ENCODE measurements at places on chromosomes 3 and 15.

DNA sequence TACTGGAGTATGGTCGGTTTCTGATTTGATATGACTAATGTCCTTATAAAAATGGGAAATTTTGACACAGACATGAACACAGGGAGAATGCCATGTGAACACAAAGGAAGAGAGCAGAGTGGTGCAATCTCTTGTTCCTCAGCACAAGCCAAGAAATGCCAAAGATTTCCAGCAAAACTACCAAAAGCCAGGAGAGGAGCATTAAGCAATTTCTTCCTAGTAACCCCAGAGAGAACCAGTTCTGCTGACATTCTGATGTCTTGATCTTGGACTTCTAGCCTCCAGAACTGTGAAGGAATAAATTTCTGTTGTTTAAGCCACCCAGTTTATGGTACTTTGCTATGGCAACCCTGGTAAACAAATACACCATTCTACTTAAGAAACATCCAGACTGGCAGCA is 227.8 kb upstream of the MRPL3 start:
- no peak for DNase-seq

- no peak for DNase-seq
Measured at GRCh38 chr3:976006-976405, 116.8 kb upstream of the CNTN6 start.

DNA sequence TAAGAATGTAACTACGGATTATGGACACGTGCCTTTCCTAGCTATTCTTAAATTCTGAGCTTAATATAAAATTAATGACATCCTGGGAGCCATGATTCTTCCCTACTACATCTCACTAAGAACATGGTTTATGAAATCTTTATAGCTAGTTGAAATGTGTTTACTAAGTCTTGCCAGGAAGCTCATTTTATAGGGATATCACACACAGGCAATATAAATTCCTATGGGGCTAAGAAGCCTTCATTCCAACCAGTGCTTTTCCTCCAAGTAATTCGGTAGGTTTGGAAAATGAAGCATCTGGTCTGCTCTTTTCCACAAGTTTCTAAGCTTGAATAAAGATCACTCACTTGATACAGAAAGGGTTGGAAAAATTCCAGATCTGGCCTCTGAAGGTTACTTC is 802.6 kb downstream of the FHIT start:
- DNase-seq, result no peak

GRCh38 chr3:49716691-49717210 is 2.7 kb downstream of the AMIGO3 start:
- no peak for DNase-seq
